ENCODE measurements at places on chromosomes 7 and 10.

DNA sequence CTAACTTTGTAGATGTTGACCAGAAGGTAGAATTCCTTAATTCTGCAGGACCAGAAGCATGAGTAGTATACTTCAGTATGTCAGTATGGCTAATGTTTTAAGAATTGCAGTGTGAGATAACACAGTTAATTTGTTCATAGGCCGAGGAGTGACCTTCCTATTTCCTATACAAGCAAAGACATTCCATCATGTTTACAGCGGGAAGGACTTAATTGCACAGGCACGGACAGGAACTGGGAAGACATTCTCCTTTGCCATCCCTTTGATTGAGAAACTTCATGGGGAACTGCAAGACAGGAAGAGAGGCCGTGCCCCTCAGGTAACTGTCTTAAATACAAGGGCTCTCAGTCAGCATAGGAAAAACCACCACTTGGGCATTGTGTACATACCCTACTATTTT is 7.2 kb downstream of the DDX21 start:
- DNase-seq: no peak

DNA sequence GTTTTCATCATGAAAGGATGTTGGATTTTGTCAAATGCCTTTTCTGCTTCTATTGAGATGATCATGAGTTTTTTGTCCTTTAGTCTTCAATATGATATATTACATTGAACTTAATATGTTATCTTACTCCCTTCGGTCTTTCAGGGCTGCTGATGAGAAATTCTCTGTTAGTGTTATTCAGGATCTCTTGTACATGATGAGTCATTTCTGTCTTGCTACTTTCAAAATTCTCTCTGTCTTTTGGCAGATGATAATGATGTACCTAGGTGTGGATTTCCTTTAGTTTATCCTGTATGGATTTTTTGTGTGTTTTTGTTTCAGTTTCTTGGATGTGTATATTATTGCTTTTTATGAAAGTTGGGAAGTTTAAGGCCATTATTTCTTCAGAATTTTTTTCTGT is 320.9 kb upstream of the NPSR1 start:
- no peak for DNase-seq

DNA sequence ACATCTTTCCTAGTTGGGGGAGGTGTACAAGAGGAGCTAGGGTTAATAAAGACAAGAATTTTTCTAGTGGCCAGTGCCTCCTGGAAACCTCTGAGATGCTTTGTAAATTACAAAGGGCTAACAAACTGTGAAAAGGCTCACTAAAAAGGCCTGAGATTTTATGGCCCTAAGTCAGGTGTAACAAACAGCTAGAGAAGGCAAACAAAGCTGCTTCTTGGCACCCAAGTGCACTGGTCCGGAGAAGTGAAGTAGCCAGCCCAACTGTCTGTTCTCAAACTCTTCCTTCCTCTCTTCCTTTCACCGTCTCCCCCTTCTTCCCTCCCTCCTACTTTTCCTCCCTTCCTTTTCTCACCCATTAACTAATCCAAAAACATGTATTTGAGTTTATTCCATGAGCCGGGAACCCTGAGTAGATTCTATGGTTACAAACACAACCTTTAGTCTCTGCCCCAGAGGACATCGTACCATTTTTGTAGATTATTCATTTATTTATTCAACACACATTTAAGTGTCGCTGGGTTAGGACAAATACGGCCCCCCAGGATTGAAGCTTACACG is 143.4 kb upstream of the PCGF5 start:
- DNase-seq: no peak

- DNase-seq: no peak
These were observed 7.6 kb downstream of the SAP25 start for GRCh38 chr7:100566018-100566531.

DNA sequence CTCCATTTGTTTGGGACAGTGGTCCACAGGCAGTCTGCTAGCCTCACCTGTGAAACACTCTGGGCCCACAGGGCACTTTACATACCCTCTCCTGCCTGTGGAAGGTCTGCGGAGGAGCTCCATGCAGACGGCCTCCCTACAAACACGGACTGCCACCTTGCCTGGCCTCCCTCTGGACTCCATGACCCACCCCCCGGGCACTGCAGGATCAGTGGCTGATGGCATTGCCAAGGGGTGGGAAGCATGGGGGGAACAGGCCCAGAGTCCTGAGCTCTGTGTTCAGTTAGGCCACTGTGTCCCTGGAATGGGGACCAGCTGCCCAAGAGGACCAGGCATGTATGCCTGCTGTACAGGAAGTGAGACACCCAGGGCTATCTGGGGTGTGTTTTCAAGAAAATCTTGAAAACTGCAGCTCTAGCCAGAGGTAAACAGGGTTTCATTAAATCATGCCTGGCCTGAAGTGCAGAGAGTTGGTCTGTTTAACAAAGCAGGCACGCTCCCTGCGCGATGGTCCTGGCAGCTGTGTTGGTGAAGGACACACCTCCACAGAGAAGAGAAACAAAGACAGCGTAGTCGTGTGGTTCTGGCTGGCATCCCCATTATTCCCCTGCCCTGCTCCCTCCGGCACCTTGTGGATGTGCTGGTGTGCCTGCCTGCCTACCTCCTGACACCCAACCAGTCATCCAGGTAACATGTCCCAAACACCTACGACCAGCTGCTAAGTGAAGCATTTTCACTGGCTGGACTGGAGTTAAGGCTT is 470.8 kb upstream of the ZMIZ1 start:
- DNase-seq: no peak
